Memory B cell (primary cell): ENCODE measurements at places on chromosomes 5 and 9.
A peak's percentile ranks its signal among the peaks of the same experiment; 100 is the strongest.

DNA sequence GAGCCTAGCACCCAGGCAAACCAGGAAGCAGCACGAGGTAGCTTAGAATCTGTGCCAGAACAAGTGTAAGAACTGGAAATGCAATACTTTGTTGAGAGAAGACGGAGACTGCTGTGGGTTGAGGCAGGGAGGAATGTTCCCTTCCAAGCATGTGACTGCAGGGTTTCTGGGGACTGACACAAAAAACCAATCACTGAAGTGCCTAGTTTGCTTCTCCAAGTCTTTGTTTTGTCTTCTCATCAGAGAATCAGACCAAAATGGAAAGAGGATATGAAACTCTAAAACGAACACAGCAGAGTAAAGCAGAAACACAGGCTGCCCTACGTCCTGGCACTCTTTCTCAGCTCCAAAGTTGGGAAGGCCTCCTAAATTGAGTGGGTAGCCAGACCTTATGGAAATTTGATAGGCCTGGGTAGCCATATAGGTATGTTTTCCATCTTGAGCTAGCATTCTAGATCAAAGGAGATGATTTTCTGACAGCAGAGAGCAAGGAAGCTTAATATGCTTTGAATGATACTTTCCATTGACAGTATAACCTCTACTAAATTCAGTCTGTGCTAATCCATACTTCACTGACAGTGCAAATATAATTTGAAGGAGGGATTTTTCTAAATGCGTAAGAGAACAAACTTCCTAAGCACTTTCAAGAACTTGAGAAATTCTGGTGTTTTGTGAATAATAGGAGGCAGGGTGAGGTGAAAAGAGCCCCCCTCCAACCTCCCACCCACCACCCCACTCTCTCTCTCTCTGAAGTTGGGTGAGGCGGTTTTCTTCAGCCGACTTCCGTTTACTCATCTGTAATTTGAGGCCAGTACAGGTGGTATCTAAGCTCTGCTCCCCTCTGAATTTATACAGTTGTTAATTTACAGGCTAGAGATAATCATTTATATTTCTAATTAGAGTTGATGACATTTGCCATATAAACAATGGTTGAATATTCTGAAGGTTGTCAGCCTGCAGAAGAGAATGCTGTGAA is 5.5 kb downstream of the ADRB2 start:
- peak overlapping the region; percentile 92 for H3K4me3 ChIP-seq
- peak overlapping the region; percentile 96 for H3K27ac ChIP-seq
- H3K36me3 ChIP-seq: no peaks in the 10 kb centered on the region
- H3K4me1 ChIP-seq: peaks cover 83% of the 10 kb centered on the region
- H3K27me3 ChIP-seq: no peaks in the 10 kb centered on the region

GRCh38 chr5:102771435-102771834 is 16.3 kb downstream of the PAM start:
- no peaks in the 10 kb centered on the region for H3K4me1 ChIP-seq
- H3K4me3 ChIP-seq: no peak overlapping the region
- no peaks in the 10 kb centered on the region for H3K27me3 ChIP-seq
- no peak for DNase-seq

DNA sequence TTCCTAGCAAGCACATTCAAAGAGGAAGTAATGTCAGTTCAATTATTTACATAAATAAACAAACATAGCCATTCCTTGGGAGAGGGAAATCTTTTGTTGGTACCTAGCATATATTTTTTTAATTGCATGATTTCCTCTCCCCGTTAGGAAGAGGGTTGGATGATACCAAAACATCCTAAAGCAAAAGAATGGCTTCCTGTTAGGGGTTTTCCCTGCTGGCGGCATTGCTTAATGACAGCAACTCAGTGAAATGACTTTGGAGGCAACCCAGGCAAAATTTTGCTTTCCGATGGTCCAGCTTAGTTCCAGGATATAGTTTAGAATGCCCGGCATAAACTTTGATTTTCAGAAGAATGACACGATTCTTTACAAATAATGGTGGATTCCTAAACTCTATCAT is 73.2 kb downstream of the MAT2B start:
- H3K27me3 ChIP-seq: peaks cover 10% of the 10 kb centered on the region
- DNase-seq: no peak
- H3K4me3 ChIP-seq: no peak overlapping the region
- no peak overlapping the region for H3K27ac ChIP-seq

- H3K36me3 ChIP-seq: no peaks in the 10 kb centered on the region
- DNase-seq: no peak
- H3K27ac ChIP-seq: no peak overlapping the region
Observed at GRCh38 chr9:88684845-88685244, 149.9 kb downstream of the NXNL2 start.

DNA sequence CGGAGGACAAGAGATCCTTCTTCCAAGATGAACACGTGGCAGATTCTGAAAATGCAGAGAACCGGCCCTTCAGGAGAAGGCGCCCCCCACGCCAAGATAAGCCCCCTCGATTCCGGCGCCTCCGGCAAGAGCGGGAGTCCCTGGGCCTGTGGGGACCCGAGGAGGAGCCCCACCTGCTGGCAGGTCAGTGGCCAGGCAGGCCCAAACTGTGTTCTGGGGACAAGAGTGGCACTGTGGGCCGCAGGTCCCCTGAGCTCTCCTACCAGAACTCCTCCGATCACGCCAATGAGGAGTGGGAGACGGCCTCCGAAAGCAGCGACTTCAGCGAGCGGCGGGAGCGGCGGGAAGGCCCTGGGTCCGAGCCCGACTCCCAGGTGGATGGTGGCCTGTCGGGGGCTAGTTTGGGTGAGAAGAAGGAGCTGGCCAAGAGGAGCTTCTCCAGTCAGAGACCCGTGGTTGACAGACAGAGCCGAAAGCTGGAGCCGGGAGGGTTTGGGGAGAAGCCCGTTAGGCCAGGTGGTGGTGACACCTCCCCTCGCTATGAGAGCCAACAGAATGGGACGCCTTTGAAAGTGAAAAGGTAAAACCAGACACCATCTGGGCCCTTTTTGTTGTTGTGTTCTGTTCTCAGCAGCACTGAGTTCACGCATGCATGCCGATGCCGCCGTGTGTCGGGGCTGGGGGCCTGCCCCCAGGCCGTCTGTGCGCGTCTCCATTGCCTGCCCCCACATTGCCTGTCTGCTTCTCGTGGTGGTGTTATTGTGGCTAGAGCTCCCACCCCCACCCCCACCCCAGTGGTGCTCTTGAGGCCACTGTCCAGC is 26.6 kb upstream of the POMT1 start:
- peaks cover 41% of the 10 kb centered on the region for H3K36me3 ChIP-seq
- no peak overlapping the region for H3K27ac ChIP-seq
- no peak overlapping the region for H3K4me3 ChIP-seq
- no peaks in the 10 kb centered on the region for H3K27me3 ChIP-seq
- H3K4me1 ChIP-seq: no peaks in the 10 kb centered on the region
- no peak for DNase-seq
